ENCODE measurements at places on chromosomes 12 and 14.
A peak's percentile ranks its signal among the peaks of the same experiment; 100 is the strongest.

GRCh38 chr12:115004470-115005146 lies 320.6 kb upstream of the TBX3 start:
- no peak for DNase-seq

- DNase-seq = no peak
Observed at GRCh38 chr12:7060353-7060954, at the start of gene C1S. C1S (plus strand) TSS chr12:7060718; CDS start chr12:7061913, 1,195 bp downstream.

DNA sequence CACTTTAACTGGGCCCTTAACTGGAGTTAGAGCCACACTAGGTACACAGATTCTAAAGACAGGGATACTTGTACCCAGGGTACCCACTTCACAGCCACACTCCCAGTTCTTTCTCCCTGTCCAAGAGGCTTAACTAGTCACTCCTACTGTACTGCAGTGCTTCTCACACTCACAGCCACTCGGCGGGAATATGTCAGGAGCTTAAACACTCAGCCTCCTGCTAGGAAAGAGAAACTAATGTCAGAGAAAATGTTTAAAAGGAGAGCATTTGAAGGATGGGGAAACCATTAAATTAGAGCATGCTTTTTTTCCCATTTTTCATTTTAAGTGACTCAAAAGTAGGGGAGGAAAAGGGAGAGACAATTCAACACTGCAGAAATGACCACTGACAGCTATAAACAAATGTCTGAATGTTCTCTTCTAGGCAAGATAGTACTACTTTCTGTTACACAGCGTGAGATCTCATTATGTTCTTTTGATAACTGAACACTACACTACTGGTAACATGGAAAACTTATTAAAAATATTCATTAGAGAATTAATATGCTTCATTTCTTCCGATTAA lies 22.9 kb upstream of the MDM1 start:
- DNase-seq = no peak

DNA sequence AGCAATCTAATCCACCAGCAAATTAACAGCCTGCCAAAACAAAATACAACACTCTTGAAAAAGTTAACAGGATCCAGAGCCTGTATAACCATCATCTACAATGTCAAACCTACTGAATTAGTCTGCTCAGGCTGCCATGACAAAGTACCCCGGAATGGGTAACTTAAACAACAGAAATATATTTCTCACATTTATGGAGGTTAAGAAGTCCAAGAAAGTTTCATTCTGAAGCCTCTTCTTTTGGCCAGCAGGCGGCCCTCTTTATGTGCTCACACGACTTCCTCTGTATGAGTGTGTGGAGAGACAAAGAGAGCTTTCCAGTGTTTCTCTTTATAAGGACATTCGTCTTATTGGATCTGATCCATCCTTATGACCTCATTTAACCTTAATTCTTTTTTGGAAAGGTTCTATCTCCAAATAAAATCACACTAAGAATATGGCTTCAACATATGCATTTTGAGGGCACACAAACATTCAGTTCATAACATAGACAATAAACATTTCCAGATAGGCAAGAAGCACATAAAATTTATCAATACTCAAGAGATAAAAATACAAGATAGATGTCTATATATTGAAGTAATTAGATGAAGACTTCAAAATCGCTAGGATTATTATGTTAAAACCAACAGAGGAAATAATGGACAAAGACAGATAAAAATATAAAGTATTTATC lies 5.9 kb upstream of the RERG start:
- peak; percentile 34 for DNase-seq

DNA sequence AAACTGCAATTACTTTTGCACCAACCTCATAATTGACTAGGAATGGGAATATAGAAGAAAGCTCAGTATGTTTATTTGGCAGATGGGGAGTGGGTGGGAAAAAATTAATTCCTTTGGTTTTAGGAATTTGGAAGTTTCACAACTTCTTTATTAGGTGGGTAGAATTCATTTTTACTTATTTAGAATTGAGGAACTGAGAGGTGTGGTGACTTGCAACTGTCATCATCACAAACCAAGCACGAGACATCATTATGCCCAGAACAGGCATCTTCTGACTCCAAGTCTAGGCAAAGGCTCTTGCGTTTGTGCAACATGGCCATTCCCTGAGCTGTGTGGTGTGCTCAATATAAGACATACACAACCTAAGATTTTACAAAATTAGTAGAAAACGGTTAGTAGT lies 380.0 kb downstream of the ATP23 start:
- peak; percentile 44 for DNase-seq

GRCh38 chr12:76611533-76611932 lies 52.0 kb upstream of the OSBPL8 start:
- DNase-seq = no peak

- DNase-seq = no peak
Observed at GRCh38 chr12:105409801-105410471, 79.4 kb downstream of the C12orf75 start.

- peak; percentile 65 for DNase-seq
Observed at GRCh38 chr14:102805371-102805891, 28.2 kb downstream of the TRAF3 start.

GRCh38 chr14:101875727-101876554 lies 88.4 kb upstream of the DYNC1H1 start:
- peak; percentile 58 for DNase-seq

GRCh38 chr14:89012282-89013097 lies 188.0 kb downstream of the TTC8 start:
- no peak for DNase-seq

GRCh38 chr12:82383930-82384552 lies 25.7 kb downstream of the METTL25 start:
- peak; percentile 11 for DNase-seq

- DNase-seq = no peak
Observed at GRCh38 chr14:104694475-104694950, 5.1 kb downstream of the INF2 start.

DNA sequence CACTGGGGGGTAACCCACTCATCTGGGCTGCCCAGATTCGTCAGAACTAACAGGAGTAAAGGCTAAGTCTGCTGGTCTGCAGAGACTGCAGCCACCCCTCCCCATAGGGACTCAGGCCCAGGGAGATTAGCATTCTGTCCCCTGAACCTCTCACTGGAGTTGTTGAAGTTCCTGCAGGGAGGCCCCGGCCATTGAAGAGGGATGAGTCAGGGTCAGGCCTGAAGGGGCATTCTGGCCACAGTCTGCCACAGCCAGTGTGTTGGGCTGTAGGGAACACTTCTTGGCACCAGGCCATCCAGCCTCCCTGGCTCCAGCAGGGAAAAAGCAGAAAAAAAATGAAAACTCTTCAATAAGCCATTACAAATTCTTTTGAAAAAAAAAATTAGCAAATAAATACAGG lies 35.3 kb downstream of the KLRK1 start:
- DNase-seq = no peak

DNA sequence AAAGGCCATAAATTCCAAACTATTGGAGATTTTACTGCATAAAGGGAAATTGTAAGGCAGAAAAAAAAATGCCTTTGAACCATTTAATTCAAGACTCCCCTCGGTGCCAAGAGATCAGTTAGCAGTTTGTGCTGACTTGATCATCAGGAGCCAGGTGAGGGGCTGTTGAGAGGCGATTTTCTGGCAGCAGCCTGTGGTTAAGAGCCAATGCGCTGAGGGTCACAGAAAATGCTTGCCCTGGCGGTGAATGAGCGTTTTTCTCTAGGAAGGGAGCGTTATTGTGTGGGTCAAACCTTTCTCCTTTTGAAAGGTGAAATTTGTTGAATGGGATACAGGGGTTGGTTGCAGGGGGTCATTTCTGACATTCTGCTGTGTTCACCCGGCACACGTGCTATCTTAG lies 4.7 kb downstream of the SRRM4 start:
- DNase-seq = no peak
